ENCODE measurements at places on chromosomes 7 and 10. TPM values are rescaled to one million over a fixed set of nuclear protein-coding genes. Genes with fewer than 3 reads are reported as not detected.

DNA sequence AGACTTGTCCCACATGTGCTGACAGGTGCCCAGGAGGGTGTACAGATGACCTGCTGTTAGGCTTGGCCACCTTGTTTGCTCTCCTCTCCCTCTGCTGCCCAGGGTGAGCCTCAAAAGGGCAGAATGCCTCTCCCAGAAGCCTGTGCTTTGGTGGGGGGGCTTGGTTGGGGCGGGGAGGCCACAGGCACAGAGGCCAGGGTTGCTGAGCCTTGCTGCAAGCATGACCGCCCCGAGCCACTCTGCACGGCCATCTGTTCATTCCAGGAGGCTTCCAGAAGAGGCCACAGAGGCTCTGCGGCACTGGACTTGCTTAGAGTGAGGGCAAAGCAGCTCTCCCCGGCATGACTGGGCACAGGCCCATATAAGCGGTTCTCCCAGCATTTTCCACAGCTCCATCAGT, 190.8 kb downstream of the GLRX3 start:
- no peak for DNase-seq
- peaks cover 10% of the 10 kb centered on the region for H3K27me3 ChIP-seq
- H3K4me1 ChIP-seq: no peaks in the 10 kb centered on the region
- no peak overlapping the region for H3K4me3 ChIP-seq
- H3K27ac ChIP-seq: no peak overlapping the region
- peaks cover 8% of the 10 kb centered on the region for H3K36me3 ChIP-seq

Gene YKT6
- 98.4 TPM for total RNA-seq

Gene ZNF722
- total RNA-seq: not detected

- no peak for DNase-seq
- peaks cover 5% of the 10 kb centered on the region for H3K4me1 ChIP-seq
- H3K4me3 ChIP-seq: no peak overlapping the region
- peaks cover 3% of the 10 kb centered on the region for H3K27me3 ChIP-seq
- H3K36me3 ChIP-seq: no peaks in the 10 kb centered on the region
- H3K27ac ChIP-seq: no peak overlapping the region
Observed at GRCh38 chr10:48818081-48818480, 121.6 kb downstream of the LRRC18 start.

Gene ZCCHC24
- total RNA-seq: 60.0 TPM

DNA sequence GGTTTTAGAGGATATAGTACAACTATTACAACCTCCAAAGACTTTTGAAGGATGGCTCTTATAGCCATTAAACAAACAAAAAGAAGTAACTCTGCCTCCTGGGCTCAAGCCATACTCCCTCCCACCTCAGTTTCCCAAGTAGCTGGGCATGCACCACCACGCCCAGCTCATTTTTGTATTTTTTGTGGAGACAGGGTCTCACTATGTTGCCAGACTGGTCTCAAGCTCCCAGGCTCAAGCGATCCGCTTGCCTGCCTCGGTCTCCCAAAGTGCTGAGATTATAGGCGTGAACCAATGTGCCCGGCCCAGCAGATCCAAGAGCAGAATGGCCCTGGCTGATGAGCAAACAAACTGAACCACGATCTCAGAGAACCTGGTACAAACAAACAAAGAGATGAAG, 16.0 kb downstream of the NANOS1 start:
- no peak overlapping the region for H3K27ac ChIP-seq
- H3K4me3 ChIP-seq: no peak overlapping the region
- H3K36me3 ChIP-seq: peaks cover 56% of the 10 kb centered on the region
- H3K27me3 ChIP-seq: no peaks in the 10 kb centered on the region

DNA sequence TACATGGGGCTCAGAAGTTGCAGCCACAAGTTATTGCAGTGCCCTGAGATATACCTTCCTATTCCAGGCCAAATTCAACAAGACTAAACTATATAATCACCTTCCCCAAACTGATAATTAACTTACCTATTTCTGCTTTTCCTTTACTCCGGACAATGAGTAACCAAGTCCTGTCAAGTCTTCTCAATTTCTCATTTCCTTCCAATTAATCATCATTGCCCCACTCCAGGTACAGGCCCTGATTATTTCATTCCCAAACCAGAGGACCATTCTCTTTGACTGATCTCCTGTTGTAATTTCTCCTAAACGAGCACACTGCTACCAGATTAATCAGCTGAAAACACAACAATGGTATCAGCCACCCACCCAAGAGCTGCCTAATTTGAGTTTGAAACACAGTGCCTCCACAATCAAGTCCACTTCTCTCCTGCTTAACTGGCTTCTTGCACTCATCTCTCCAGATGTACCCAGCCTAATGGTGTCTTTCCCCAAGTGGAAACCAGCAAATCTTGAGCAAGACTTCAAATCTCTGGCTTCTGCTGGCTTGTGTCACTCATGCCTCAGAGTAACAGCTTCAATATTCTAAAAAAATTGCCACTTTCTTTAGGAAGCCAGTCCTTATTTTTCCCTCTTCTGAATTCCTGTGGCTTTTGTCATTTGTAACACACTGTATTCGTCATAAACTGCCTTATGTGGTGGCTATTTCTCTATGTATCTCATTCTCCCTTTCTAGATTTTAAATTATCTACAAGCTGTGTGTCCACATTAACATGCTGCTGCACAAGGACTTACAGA, 89.1 kb downstream of the CDK6 start:
- H3K36me3 ChIP-seq: no peaks in the 10 kb centered on the region
- H3K27me3 ChIP-seq: peaks cover 2% of the 10 kb centered on the region
- H3K27ac ChIP-seq: no peak overlapping the region
- H3K4me1 ChIP-seq: no peaks in the 10 kb centered on the region

Gene GLCCI1
- 13.8 TPM for total RNA-seq

Gene LLCFC1
- total RNA-seq: not detected

Gene FANK1
- 9.4 TPM for total RNA-seq

Gene SLC35G1
- total RNA-seq: 5.0 TPM

Gene TMEM213
- total RNA-seq: not detected

All from endothelial cell (in vitro differentiated cells).